Fibroblast of skin of scalp (primary cell): ENCODE measurements at places on chromosomes 3 and 15.

DNA sequence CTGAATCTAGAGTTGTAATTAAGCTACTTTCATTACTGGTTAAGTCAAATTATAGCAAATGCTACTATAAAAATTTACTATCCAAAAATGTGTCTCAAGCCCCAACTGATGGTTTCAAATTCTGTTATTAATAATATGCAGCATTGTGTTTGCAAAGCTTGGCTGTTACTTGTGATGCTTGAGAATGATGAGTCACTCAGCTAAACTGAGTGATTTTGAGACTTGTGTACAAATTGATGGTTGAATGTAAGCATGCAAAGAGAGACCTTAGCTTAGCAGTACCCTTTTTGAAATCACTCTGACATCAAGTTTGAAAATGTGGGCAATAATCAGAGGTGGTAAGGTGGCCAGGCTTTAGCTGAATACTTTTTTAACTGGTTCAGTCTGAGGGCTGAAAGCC lies 27.6 kb downstream of the OPA1 start:
- no peak for DNase-seq

DNA sequence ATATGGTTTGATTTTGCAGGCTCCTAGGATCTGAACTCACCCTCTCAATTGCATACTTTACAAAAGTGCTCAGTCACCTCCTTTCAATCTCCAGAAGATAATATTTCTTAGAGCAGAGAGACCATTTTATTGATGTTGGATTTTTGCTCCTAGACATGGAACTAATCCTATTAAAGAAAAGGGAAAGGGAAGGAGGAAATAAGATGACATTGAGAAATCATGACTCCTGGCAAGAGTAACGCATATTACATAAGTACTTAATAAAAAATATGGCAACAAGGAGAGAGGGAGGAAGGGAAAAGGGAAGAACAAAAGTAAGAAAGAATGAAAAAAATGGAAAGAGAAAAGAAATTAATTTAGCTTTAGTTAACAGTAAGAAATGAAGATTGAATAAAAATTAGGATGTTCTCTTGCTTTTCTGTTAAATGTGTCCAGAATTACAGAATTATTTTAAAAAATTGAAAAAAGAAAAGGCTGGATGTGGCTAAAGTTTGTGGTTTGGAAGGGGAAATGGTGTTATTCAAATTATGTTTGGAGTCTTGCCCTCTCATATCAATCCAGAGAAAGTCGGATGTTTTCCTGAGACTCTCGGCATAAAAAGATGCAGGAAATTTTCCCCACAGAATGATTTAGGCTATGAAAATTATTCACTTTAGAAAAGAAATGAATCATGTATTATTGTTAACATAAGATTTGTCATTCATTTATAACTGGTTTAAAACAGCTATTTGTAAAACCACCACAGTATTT lies 474.0 kb downstream of the FGF12 start:
- DNase-seq: no peak

GRCh38 chr3:175932586-175932985 lies 1073.5 kb downstream of the NAALADL2 start:
- DNase-seq: no peak

GRCh38 chr3:9080163-9080562 lies 116.9 kb upstream of the RAD18 start:
- DNase-seq: no peak

DNA sequence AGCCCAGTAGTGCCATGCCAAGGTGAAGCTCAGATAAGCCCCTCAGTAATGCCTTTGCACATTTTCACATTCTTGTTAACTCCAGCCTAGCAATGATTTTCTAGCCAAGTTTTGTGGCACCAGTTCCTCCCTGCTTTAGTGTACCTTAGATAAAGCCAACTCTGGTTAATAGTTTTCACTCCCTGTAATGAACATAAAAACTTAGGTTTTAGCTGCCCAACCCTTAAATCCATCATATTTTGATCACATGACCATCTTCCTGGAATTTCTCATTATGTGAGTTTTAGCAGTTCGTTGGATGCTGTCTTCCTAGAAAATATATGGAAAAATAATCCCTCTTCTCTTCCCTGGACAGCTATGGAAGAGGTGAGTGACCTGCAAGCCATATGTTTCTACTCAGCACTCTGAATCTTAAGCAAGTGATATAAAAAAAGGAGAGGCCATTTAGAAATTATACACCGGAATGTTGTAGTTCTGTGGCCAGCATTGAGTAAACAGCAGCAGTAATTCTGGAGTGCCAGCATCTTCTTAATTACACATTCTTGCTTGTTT lies 62.2 kb upstream of the P2RY1 start:
- DNase-seq: no peak

DNA sequence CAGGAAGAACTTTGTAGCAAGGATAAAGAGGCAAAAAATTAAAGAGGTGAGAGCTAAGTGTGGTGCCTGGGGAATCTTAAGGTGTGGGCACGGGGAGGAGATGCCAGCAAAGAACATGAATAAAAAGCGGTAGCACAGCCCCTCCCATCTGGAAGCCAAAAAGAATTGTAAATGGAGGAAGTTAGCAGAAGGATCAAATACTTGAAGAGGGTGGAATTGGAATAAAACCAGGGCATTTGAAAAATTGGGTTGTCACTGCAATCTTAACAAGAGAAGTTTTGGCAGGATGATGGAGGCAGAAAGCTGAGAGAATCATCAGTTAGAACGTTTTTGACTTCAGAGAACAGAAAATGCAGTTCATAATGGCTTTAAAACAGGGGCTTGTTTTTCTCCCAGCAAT lies 2.4 kb downstream of the CCR2 start:
- no peak for DNase-seq

DNA sequence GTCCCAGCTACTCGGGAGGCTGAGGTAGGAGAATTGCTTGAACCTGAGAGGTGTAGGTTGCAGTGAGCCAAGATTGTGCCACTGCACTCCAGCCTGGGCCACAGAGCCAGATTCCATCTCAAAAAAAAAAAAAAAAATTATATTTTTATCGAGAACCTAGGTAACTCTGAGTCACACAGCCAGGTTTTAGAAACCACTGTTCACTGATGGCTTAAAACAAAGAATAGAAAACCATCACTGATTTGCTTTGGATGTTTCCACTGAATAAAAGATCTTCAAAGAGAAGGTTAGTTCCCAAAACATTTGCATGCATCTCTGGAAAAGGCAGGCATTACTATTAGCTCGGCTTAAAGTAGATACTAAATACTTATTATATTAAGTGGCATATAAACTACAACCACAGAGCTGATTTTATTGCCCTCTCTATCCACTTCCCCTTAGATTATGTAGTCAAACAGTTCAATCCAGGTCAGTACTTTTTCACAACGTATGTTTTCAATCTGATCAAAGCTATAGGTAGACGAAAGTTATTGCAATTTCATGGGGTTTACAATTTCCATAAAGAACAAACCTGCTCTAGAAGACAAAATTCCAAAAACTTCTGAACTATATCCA lies 1.4 kb downstream of the B4GALT4 start:
- no peak for DNase-seq

DNA sequence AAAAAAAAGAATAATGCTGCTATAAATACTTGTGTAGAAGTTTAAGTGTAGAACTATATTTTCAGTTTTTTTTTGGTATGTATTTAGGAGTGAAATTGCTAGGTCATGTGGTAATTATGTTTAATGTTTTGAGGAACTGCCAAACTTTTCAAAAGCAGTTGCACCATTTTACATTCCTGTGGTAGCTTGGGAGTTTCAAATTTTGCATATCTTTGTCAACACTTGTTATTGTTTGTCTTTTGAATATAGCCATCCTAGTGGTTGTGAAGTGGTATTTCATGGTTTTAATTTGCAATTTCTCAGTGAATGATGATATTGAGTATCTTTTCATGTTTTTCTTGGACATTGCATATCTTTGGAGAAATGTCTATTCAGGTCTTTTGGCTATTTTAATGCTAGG lies 30.4 kb downstream of the SKIL start:
- peak; percentile 46 for DNase-seq

DNA sequence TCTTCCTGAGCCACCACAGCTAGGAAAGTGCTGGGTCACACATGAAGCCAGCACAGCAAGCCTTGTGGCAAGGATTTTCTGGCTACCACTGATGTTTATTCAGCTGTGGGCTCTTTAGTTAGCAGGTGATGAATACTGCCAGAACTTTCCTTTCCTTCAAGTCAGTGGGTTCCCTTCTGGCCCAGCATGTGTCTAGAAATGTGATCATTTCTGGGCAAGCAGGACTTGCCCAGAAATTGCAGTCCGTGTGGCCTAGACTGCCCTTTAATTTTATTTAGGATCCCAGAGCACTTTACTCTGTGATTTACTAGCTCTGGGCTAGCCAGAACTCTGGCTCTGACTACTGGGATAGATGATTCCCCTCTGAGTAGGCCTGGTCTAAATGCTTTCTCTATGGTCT lies 397.5 kb downstream of the ZIC4 start:
- DNase-seq: peak; percentile 68

- DNase-seq: no peak
Observed at GRCh38 chr3:12780751-12781150, 15.7 kb upstream of the CAND2 start.

DNA sequence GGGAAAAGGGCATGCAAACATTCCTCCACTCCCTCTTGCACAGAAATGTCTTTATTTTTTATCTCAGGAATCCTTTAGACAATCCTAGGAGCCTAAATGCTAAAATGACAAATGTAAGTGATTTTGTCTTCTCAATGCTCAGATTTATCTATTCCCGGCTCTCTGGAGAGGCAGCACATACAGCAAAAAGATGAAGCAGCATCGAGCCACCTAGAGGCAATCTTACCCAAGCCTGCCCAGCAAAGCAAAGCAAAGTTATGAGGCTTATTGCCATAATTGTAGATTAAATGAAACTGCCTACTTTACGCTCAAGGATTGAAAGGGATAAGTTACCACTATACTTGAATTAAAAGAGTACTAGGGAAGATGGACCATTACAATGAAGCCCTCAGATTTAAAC lies 750.4 kb upstream of the NR2F2 start:
- no peak for DNase-seq

DNA sequence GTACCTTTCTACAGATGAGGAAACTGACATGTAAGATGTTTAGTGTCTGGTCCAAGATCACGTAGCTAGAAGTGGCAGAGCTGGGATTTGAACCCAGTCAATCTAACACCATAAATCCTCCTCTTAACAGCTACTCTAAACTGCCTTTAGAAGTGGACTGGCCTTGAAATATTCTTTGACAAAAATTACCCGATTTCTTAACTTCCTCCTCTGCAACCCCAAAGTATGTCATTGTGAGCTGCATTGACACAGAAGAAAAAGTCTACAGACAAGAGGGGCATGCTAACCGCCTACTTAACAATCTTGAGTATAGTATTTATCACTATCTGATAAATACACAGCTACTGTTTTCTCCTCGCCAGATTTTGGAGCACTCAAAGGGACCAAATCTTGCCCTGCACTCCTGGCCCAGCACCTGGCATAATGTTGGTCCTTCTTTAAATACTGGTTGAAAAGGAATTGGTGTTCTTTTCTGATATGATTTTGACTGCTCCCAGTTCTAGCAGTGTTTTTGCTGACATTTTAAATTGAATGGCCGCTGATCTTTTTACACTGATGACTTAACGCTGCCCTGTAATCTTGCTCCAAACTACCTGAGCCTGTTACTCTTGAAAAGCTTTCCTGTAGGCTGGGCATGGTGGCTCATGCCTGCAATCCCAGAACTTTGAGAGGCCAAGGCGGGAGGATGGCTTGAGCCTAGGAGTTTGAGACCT lies 36.9 kb downstream of the ITPR1 start:
- DNase-seq: no peak

- peak; percentile 93 for DNase-seq
Observed at GRCh38 chr15:31352911-31353811, 26.5 kb downstream of the KLF13 start.

- no peak for DNase-seq
Observed at GRCh38 chr15:93482731-93483130, 393.7 kb upstream of the RGMA start.

DNA sequence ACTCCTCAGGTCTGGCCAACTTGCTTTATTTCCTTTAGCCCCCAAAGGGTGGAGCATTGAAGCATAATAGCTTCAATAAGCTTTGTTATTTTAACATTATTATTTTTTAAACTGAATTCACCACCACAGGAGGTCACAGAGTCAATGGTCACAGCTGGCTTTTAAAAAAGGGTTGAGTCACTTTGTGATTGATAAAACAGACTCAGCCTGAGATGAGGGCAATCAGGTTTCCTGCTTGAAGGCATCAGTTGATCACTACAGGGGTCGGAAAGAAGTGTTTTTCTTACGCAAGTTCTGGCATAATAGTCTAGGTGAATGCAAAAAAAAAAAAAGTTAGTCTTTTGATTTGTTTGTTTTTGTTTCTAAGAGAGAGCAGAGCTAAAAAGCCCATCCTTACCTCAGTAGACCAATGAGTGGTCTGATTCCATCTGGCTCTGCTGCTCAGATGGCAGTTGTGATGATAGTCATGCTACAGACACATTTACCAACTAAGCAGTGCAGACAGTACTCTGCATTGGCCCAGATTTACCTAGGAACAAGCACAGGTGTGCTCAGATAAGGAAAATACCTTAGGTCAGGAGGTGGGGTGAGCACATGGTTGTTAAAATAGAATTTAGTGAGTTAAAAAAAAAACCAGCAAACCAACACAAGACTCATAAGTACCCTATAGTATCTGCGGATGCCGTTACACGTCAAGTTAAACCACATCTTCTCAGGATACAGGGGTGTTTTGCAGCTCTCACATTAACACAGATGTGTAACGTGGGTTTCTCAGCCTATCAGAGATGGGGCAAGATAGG lies 22.6 kb downstream of the ZNF80 start:
- no peak for DNase-seq

GRCh38 chr3:87390353-87390752 lies 114.0 kb upstream of the POU1F1 start:
- DNase-seq: no peak

- peak; percentile 67 for DNase-seq
Observed at GRCh38 chr3:69250014-69250413, 127.6 kb upstream of the LMOD3 start.

GRCh38 chr3:148319161-148319915 lies 378.4 kb upstream of the AGTR1 start:
- DNase-seq: peak; percentile 85

DNA sequence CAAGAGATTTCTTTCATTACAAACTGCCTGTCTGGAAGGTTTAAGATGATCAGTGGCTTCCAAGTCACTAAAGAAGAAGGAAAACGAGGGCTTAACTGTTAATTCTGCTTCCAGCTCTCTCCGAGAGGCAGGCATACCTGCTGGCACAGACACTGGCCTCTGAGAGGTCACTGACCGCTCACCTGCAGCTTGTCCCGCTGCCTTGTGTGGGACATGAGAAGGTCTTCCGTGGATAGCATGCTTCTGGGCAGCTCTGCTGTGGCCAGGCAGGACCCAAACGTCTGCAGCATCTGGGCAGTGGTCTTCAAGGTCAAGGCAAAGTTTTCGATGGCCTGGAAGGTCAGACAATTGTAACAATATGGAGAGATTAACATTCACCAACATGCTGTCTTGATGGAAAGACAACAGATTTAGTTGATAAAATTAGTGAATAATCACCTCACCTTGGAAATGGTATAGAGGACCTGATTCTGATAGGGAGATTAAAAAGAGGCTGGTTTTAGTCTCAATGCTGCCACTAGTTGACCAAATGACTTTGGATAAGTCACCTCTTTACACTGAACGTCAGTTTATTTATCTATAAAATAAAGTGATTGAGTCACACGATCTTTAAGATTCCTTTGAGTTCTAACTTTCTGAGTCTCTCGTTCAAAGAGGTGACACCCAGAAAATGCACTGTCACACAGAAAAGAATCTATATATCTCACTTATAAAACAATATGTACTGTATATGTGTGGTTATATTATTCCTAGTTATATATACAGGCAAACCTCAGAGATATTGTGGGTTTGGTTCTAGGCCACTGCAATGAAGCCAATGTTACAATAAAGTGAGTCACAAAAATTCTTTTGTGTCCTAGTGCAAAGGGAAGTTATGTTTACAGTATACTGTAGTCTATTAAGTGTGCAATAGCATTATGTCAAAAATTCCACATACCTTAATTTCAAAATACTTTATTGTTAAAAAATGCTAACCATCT lies 65.1 kb downstream of the B3GNT5 start:
- peak; percentile 61 for DNase-seq
